HEK293T (cell line): ENCODE measurements at places on chromosomes 11 and 22.

DNA sequence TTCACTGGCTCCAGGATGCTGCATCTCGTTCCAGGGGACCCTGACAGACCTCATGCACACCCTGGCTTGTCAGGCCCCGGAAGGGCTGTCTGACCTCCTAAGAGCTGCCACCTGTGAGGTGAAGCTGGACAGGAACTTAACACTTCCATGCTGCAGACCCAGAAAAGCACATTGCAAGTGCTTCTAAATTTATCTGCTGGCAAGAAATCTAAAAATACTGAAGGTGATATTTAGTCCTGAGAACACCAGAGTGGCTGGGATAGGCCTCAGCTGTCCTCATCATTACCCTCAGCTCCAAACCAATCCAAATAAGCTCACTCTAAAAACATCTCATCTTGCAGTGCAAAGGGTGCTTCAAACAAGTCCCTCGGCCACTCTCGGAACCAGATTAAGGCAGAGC is 46.7 kb downstream of the ABTB2 start:
- no peak for DNase-seq

GRCh38 chr22:27704581-27704980 is 97.0 kb downstream of the MN1 start:
- no peak for DNase-seq

- no peak for DNase-seq
Observed at GRCh38 chr11:45647329-45647728, 18.1 kb downstream of the CHST1 start.

DNA sequence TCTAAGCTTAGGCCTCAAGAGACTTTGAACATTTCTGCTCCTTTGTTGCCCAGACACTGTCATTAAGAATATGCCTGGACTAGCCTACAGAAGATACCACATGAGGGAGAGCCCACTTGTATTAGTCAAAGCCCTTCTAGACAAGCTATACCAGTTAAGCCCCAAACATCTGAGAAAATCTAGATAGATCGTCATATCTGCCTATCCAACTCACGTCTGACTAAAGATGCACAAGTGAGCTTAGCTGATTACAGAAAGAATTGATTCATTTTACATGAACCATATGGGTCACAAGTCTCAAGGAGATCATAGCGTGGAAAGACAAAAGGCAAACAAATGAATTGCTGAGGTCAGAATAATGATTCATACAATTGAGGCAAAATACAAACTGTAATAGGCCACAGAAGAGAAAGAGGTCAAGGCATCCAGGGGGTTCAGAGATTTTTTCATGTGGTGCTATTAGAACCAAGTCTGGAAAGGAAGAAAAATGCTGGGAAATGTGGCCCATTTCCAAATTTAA is 1155.5 kb upstream of the TENM4 start:
- DNase-seq: no peak

- DNase-seq: peak; percentile 69
Observed at GRCh38 chr11:116605543-116606459, 167.0 kb downstream of the BUD13 start.
